GDM1 (cell line): ENCODE measurements at places on chromosomes 12 and 14.
A peak's percentile ranks its signal among the peaks of the same experiment; 100 is the strongest.

DNA sequence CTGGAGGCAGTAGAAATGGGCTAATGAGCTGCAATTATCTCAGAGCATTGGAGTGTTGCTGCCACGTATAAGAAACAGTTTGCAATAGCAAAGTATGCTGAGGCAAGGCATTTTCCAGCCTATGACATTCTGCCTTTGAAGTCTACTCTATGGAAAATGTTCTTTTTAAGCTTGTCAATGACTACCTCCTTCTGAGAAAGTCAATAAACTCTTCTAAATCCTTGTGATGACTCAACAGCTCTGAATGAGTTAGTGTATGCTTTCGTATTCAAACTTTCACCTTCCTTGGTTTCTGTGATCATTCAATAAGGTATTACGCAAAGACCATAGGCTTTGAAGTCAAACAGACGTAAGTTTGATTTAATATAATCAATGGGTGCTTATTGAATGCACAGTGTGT, 111.2 kb downstream of the CAPZA3 start:
- no peak for DNase-seq

DNA sequence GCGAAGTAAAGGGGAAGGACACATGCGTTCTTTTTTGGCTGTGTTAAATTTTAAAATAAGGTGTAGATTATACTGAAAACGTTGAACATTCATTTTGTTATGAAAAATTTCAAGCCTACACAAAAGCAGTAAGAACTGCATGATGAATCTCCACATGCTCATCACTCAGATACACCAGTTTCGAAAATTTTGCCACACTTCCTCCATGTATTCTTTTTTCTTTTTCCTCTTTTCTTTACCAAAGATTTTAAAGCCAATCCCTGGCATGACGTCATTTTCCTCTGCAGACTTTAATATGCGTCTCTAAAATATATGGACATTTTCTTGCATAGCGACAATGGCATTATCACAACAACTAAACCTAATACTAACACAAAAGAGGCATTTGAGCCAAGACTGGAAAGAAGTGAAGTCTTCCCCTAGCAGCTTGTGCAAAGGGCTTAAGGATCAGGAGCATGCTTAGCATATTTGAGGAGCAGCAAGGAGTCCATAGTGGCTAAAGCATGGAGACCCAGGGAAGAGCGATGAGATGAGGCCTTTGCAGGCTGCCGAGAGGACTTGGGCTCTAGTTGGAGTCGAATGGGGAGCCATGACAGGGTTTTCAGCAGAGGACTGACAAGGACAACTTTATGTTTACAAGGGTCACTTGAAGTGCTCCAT, 111.9 kb downstream of the ERC1 start:
- no peak for DNase-seq

DNA sequence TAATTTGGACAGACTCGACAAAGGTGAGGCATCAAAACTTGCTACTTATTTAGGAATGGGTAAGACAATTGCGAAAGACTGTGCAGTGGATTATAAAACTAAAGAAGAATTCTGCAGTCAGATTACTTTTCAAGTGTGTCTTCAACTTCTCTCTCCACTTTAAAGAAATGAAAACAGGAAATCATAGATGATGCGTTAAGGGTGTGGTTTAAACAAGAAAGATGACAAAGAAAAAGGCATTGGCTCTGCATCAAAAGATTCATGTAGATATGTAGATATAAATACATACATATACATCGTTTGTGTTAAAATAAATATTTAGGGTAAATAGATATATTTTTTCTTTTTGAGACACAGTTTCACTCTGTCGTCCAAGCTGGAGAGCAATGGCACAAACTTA, 74.6 kb upstream of the PARP11 start:
- no peak for DNase-seq

- no peak for DNase-seq
Measured at GRCh38 chr14:83940253-83940652, 1589.7 kb upstream of the FLRT2 start.

- no peak for DNase-seq
Measured at GRCh38 chr12:50188875-50189575, 21.9 kb upstream of the CERS5 start.

DNA sequence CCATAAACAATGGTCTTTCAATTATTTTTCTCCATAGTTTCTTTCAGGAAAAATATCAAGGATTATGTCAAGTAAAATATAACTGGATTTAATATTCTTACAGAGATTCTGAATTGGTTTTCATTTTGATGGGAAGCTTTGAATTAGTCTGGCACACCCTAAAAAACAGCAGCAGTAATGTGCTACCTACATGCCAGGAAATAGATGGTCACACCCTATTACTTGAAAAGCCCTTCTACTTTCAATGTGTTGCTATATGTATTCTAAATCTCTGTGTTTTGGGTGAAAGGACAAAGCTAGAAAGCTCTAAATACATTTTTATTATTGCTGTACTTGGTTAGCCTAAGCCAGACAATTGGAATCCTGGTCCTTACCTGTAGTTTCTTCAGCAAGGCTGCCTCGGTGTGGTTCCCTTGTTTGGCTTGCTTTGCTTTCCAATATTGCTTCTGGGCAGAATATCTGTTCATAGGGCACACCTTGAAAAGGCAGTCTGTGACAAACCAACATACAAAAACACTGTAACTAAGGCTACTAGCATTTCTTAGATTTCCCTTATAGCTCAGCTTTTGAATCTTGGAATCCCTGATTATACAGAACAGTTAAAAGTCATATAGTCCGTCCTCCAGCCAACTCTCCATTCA, 107.6 kb downstream of the ITPR2 start:
- no peak for DNase-seq

- DNase-seq, result no peak
Measured at GRCh38 chr14:100409651-100410050, 86.5 kb downstream of the SLC25A47 start.

- DNase-seq, result no peak
Measured at GRCh38 chr12:6535960-6536847, 1.9 kb downstream of the GAPDH start.

DNA sequence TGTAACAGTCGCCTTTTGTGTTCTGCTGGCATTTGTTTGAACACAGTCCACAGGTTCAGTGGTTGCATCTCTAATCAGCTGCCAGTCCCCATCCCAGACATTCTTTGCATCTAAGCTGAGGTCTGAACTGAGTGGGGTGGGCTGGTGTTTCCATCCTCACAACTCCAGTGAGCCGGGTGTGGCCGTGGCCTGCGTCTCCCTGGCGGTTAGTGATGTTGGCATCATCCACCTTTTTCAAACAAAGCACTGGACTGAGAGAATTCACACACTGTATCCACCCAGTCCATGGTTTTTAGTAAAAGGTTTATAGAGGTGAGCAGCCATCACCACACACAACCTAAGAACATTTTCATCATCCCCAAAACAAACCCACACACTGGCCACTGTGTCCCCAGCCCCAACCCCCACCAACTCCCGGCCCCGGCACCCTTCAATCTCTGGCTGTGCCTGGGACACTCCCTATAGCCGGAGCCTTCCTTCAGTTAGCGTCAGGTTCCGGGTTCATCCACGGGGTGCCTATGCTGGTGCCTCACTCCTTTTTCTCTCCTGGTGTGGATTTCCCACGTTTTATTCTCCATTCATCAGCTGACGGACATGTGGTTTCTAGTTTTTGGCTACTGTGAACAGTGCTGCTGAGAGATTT, 6.5 kb downstream of the DDX51 start:
- no peak for DNase-seq

DNA sequence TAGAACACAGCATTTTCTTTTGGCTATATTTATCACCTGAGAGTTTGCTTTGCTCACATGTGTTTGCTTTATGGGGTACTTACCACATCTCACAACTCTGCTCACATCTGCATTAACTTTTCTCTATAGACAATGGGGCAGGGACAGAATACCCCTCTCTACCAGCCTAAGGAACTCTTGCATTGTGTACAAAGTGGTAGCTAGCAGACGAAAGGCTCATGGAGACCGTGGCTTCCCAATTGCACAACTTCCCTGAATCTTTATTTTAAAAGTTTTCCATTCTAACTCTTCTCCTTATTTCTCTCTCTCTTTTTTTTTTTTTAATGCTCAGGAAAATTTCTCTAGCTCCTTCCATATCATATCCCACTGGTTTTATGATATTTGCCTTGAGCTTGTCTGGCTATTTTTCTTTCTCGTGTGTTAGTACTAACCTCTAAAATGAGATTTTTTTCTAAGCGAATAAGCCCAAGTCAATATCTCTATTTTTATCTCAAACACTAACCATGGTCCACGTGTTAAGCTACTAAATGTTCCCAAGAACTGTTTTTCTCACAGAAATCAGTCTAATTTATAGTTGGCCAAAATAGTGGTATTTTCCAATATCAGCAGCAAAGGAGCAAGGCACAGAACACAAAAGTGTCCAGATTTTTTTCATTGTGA, 155.2 kb downstream of the STXBP6 start:
- no peak for DNase-seq

GRCh38 chr12:636632-637031, 26.6 kb downstream of the NINJ2 start:
- peak; percentile 16 for DNase-seq

- DNase-seq, result peak; percentile 50
Measured at GRCh38 chr14:39175445-39176262, 600 bp downstream of the PNN start.

DNA sequence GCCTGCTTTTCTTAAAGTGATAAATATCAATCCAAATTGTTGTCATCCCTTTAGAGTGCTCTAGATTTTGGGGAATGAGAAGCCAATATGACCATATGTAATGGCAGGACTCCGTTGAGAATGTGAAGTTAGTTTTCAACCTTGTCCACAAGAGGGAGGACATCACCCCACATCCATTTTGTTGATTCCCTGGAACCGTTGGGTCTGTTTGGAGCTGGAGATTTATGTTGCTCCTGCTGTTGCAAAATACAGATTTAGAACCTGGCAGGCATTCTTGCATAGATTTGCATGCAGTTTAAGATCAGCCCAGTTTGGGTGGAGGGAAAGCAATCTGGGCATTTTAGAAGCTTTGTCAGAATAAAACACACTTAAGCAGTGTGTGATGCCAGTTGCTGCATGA, 620.1 kb downstream of the NRXN3 start:
- DNase-seq, result no peak

GRCh38 chr12:115922952-115923564, 354.4 kb downstream of the MED13L start:
- no peak for DNase-seq

DNA sequence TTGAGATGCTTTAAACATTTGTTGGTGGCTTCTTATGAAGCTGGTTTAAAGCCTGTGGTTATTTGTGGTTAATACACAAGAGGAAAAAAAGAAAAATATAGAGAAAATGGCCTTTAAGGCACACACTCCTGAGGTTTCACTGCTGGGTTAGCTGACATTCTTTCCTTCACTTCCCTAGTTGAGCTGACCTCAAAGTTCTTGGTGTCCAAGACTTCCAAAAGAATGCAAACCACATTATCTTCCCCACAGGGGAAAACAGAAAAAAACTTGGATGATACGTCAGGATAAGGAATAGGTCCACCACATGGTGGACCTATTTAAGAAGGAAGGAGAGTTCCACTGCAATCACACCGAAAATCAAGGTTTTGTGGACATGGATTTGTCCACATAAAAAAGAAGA, 94.3 kb downstream of the SLC25A21 start:
- DNase-seq, result no peak

DNA sequence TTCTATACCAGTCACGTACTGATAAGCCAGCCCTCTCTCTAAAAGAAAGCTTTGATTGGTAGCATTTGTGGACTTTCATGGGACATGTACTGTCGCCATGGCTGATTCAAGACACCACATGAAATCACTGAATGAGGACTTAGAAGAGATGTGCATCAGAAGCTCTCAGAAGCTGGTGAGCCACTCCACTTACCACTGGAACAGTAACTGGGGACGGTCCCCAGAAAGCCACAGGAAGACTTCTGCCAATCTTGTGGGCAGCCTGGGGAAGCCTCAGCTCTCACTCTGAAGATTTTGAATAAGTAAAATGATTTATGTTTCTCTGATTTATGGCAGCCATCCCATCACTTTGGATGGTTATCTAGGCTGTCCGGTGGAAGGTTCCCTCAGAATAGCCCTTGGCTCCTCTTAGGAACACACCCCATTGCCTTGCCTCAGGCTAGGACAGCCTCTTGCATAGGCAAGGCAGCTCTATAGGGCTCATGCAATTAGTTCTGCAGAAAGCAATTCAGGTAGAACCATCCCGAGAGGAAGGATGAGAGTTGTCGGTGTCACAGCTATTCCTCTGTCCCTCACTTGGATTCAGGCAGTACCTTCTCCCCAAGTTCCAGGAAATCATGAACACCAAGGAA, 9.8 kb downstream of the DHRS1 start:
- no peak for DNase-seq

GRCh38 chr14:69685716-69686115, 74.3 kb downstream of the SUSD6 start:
- no peak for DNase-seq

- peak; percentile 66 for DNase-seq
Measured at GRCh38 chr14:22386924-22387775, 201.9 kb downstream of the DAD1 start.

- DNase-seq, result no peak
Measured at GRCh38 chr12:66453120-66453519, 150.8 kb downstream of the HELB start.

GRCh38 chr12:120928864-120929652, 24.9 kb upstream of the SPPL3 start:
- no peak for DNase-seq

- DNase-seq, result no peak
Measured at GRCh38 chr14:103188810-103189480, 65.7 kb downstream of the TNFAIP2 start.

GRCh38 chr14:65062096-65063075, 39.9 kb downstream of the MAX start:
- DNase-seq, result no peak

- no peak for DNase-seq
Measured at GRCh38 chr14:68677476-68677875, 115.4 kb downstream of the ZFP36L1 start.

DNA sequence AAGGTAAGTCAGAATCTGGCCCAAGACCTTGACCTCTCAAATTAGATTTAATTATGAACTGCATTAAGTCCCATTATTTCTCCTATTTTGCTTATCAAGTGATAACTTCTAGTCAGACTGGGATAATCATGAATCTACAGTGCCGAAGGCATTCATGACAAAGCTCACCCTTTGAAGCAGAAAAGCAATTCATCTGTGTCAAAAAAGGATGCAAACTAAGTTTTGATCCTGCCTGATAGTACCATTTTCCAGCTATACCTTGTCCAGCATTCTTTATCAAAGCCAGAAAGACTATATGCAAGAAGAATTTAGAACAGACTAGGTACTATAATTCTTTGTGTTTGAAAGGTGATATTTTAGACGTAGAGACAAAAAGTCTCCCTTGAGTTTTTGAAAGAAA, 268.1 kb downstream of the FBXL14 start:
- DNase-seq, result no peak

GRCh38 chr12:47808574-47809365, 10.9 kb downstream of the HDAC7 start:
- no peak for DNase-seq

GRCh38 chr14:72925815-72926291, 411 bp upstream of the DCAF4 start:
- DNase-seq, result no peak

- no peak for DNase-seq
Measured at GRCh38 chr12:30989754-30990153, 63.2 kb downstream of the TSPAN11 start.
